Heart left ventricle (tissue), 16 donors: ENCODE measurements at places on chromosomes 2 and 18. TPM values are rescaled to one million over a fixed set of nuclear protein-coding genes. Genes with fewer than 3 reads are reported as not detected.

GRCh38 chr2:76984359-76984758 lies 537.8 kb downstream of the LRRTM4 start:
- no peak for DNase-seq

- no peak for DNase-seq
These were observed 107.7 kb downstream of the HNMT start for GRCh38 chr2:138071720-138072719.

GRCh38 chr2:136025057-136025973 lies 39.9 kb upstream of the DARS1 start:
- peak; percentile 85 for DNase-seq

GRCh38 chr2:85647823-85648526 lies 20.0 kb downstream of the SFTPB start:
- no peak for DNase-seq

DNA sequence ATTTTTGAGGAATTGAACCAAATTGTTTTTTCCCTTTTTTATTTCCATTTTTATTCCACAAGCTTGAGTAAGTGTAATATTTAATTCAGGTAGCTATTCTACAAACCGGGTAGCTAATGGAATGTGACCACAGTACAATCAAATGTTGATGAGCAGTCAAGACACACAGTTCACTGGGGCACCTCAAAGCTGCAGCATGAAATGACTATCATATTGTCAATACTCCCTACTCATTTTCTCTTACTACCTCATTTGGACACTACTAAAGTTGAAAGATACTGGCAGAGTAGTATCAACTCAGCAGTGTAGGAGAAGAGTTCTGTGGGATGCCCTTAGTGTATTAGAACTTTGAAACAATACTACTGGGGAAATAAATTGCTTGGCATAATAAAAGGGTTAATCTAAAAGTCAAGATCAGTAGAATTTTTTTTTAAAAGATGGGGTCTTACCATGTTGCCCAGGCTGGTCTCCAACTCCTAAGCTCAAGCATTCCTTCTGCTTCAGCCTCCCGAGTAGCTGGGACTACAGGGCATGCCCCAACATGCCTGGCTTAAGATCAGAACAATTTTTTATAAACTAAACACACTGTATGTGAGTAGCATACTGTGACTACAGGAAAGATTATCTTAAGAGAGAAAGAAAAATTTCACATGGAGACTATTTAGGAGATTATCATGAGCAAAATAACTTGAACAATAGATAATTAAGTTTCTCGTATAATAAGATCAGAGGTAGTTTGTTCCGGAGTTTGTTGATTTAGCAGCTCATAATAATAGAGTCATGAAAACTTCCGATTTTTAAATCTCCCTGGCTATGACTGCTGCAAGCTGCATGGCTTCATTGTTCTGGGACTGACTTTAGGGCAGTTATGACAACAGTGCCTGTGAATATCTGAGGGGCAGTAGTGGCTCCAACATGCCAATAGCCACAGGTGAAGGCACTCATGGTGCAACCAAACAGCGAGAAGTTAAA lies 43.7 kb downstream of the MYO3B start:
- DNase-seq, result no peak

- no peak for DNase-seq
These were observed 110.7 kb upstream of the AQP4 start for GRCh38 chr18:26976206-26976605.

GRCh38 chr2:28390241-28390745 lies 2.4 kb upstream of the FOSL2 start:
- peak; percentile 92 for DNase-seq

DNA sequence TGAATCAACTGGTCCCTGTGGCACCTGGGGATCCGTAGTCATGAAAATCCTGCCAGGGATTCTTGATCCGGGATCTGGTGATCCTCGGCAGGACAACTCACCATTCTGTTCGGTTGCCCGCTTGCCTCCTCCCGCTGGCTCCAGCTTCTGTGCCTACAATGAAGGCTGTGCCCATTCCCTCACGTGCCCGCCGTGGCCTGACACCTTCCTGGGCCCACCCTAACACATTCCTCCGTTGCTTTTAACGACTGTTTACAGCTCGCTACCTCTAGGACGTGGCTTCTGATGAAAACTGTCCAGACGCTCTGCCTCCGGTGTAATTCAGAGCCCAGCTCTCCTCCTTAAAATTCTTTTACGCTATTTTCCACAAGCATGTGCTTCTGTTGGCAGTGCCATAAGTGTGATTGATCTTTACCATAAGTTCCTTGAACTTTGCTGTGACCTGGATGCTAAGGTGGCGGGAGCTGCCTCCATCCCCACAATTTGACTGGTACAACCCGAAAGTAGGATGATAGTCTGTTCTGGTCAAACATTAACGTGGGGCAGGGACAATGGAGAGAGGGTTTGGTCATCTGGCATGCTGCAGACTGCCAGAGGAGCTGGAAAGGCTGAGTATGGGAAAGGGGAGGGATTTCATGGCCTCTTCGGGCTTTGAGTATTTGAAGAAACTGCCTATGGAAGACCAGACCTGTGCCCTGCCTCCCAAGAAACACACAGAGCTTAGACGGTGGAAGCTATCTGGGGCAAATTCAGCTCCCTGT lies 206.8 kb upstream of the TNP1 start:
- no peak for DNase-seq

- DNase-seq, result peak; percentile 10
These were observed 7.3 kb upstream of the ATOH8 start for GRCh38 chr2:85746321-85747004.

GRCh38 chr2:88085099-88085498 lies 17.5 kb downstream of the SMYD1 start:
- no peak for DNase-seq

DNA sequence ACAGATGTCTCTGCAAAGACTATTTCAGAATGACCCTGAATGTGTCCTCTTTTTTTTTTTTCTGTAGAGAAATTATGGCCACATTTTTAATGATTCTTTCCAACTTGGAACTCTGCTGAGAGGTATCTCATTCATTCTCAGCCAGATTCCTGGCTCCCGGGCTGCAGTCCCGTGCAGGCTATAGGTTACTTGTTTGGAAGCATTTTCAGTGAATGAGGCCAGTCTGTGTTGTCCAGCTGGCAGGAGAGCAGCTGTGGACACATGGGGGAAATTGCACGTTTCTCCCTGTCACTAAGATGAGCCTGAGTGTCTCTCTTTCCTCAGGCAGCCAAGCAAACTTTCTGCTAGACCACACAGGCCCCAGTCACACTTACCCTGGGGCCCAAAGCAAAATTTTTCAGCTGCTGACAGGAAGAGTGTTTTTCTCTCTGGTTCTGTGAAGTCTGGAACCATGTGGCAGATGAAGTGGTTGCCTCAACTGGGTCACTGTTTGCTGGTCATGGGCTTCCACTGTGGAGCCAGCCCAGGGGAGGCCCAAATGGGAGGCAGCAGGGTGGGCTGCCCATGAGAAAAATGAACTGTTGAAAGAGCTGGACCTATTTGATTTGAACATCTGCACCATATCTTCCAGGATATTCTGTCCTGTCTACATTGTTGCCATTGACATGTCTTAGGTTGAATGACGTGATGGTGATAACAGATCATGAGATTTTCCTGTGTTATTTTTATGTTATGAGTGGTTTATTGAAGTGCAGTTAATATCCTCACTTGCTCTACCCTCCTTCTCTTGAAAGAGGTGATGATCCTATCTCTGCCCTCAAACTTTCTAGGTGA lies 431.2 kb downstream of the LPIN1 start:
- peak; percentile 45 for DNase-seq

- DNase-seq, result no peak
These were observed 412.2 kb downstream of the SPAG16 start for GRCh38 chr2:213696442-213696841.

DNA sequence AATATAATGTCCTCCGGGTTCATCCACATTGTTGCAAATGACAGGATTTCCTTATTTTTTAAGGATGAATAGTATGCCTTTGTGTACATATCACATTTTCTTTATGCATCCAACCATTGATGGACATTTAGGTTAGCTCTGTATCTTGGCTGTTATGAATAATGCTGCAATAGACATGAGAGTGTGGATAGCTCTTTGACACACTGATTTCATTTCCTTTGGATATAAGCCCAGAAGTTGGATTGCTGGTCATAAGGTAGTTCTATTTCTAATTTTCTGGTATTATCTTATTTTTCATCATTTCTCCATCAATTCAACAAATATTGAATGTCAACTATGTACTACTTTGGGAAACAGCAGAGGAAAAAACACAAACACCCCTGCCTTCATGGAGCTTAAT lies 423.3 kb downstream of the MTX2 start:
- DNase-seq, result no peak

DNA sequence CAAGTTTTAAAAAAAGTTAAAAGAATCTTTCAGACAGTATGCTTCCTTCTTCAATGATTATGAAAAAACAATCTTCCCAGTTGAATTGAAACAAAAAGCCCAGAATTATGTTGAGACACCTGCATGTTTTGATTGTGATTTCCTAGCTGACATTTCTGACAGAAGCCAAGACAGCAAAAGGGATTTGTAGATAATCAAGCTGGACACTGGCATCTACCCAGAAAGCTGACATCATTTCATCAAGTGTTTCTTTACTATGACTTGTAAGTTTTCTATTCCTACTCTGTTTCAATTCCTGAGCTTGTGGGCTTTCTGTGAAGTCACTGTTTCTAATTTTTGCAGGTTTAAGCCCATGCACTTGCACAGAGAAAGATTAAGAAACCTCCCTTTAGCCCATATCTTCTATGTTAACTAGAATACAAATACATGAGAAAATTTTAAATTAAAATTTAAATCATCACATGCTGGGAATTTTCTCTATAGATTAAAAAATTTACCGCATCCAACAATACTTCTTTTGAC lies 82.9 kb upstream of the CCDC85A start:
- DNase-seq, result no peak

- no peak for DNase-seq
These were observed 167.2 kb downstream of the TCF4 start for GRCh38 chr18:55420665-55421307.

- DNase-seq, result no peak
These were observed 63.6 kb downstream of the ZBTB7C start for GRCh38 chr18:48345596-48345995.

- no peak for DNase-seq
These were observed 102.3 kb upstream of the SMAD7 start for GRCh38 chr18:49052891-49053644.

- no peak for DNase-seq
These were observed 5.0 kb downstream of the SNED1 start for GRCh38 chr2:241003369-241003768.

GRCh38 chr2:193326296-193326695 lies 1131.6 kb upstream of the TMEFF2 start:
- no peak for DNase-seq

DNA sequence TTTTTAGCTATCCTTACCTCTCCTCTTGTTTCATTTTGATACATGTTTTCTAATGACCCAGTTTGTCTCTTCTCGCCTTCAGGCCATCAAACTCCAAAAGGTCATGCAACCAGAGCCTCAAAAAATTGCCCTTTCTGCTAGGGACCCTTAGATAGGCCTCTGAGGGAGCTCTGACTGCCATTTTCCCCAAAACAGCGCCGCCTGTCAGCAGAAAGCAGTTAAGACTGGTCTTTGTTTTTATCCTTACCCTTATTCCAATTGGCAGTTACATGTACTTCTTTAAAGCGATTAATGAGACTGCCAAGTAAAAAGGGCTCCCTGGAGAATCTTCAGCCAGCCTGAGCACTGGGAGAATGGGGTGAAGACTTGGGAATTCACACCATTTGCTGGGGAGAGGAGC lies 55.1 kb upstream of the RIT2 start:
- DNase-seq, result no peak

DNA sequence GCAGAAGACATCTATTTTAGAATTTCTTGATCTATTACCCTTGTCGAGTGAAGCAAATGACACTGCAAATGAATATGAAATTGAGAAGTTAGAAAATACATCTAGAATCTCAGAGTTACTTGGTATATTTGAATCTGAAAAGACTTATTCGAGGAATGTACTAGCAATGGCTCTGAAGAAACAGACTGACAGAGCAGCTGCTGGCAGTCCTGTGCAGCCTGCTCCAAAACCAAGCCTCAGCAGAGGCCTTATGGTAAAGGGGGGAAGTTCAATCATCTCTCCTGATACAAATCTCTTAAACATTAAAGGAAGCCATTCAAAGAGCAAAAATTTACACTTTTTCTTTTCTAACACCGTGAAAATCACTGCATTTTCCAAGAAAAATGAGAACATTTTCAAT lies 370.4 kb downstream of the XIRP2 start:
- no peak for DNase-seq

DNA sequence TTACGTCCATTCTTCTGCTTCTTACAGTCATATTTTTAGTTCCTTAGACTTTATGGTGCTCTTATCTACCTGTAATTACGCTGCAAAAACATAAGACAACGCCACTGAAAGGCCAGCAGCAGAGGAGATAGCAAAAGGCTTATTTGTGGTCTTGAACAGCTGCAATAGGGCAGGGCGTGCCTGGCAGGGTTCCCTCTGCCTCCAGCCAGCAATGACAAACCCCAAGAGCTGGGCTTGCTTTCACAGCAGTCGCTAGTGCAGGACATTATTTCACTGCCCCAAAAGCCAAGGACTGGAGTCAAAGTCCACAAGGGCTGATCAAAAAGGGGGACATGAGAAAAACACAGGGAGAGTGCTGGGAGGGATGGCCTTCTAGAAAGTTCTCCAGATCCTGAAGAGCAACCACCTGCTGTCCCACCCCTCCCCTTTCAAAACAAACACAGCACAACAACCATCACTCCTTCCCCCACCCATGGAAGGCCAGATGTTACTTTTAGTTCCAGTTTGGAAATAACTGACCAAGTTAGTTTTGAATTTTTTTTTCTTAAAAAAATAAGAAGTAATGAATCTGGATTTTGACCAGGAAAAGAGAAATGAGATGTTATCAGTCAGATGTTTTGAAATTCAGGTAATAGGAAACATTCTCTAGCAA lies 127.8 kb downstream of the RBMS1 start:
- DNase-seq, result peak; percentile 64

DNA sequence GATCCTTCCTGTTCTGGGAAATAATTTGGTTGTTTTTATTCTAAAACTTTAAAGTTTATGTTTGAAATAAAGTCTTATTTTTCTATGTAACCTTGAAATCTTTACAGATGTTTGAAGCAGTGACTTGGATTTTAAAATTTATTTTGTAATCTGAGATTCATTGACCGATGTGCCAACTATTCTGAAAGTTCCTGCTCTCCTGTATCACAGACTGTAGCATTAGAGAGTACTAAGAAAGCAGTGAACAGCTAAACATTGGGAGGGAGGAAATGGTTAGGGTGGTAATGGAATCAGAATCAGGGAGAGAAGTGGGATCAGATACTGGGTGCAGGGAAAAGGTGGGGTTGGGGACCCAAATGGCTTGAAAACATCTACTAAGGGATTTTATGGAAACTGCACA lies 69.9 kb downstream of the CDC42EP3 start:
- DNase-seq, result no peak

Gene ASXL3
- 4.5 TPM for total RNA-seq

Gene ZDBF2
- 7.9 TPM for total RNA-seq

Gene CD226
- total RNA-seq, result 0.28 TPM

Gene FOXI3
- total RNA-seq, result not detected

Gene APOB
- total RNA-seq, result 8.6 TPM

Gene PAIP2B
- 53.2 TPM for total RNA-seq

Gene MAP3K19
- not detected for total RNA-seq

Gene ERFE
- 0.23 TPM for total RNA-seq

Gene FBXO15
- not detected for total RNA-seq

Gene DUSP2
- total RNA-seq, result 2.6 TPM

Gene INPP5D
- total RNA-seq, result 2.8 TPM

Gene MEIS1
- total RNA-seq, result 50.8 TPM

Gene MERTK
- total RNA-seq, result 1.9 TPM

Gene HRH4
- not detected for total RNA-seq

Gene AMER3
- not detected for total RNA-seq

Gene CERKL
- total RNA-seq, result not detected

Gene TMEM198
- total RNA-seq, result 0.65 TPM

Gene EVX2
- total RNA-seq, result 0.06 TPM
